ENCODE measurements at places on chromosomes 1 and 21.

DNA sequence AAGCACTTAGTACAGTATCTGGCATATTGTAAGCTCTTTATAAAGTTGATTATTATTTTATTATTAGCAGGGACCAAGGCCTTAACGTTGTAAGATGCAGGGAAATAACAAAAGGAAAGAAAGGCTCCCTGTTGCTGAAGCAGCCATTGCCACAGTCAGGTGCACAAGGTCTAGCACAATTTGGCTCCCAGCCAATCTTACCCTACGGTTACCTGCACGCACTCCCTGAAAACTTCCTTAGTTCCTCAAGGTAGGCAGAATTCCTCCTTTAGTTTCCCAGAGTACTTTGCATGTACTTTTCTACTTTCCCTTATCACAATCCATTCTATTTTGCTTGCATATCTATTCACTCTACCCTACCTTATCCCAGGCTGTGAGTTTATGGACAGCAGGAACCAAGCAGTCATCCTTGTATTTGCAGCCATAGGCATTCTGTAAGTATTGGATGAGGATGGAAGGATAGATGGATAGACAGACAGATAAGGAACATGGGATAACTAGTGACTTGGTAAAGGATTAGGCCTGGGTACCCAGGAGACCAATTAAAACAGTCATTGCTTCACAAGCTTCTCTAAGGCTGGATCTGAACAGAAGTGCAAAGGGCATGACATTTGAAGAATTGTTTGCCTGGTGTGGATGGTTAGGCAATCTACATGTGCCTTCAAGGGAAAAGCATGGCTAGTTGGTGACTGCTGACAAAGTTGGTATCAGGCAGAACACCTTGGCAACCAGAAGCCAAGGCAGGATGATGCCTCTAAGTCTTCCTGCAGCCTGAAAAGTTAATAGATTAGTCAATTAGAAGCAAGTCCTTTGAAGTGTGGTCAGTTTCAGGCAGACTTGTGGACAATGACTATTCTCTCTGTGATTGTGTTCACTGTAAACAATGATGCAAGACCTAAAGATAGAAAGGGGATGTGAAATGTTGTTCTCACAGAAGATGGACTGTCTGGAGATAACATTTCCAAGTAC, 20.8 kb upstream of the JAK1 start:
- DNase-seq = no peak

DNA sequence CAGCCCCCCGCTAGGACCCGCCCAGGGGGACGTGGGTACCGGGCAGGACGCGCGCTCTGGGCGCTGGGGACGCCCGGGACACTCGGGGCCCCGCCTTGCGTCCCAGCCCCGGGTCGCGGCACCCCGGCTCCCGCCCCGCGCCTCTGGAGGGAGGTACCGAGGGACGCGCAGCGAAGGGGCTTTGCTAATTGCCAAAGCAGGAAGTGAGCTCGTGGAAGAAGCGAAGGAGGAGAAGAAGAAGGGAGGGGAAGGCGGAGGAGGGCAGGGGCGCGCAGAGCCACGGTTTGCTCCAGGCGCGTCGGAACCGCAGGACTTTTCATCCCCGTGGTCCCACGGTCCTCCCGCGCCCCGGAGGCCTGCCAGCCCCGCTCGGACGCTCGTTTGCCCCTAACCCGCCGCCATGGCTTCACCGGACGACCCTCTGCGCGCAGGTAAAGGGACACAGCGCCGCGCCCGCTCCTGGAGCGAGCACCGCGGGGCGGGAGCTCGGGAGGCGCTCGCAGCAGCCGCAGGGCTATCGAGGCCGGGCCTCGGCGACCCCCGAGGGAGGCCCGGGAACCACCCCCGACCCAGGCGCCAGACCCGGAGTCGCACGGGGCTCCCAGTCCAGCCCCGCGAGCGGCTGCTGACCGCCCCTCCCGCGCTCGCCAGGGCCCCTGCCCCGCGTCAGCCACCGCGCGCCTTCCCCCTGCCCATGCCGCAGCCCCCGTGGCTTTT, 1.3 kb downstream of the EDARADD start:
- DNase-seq = peak; percentile 24

DNA sequence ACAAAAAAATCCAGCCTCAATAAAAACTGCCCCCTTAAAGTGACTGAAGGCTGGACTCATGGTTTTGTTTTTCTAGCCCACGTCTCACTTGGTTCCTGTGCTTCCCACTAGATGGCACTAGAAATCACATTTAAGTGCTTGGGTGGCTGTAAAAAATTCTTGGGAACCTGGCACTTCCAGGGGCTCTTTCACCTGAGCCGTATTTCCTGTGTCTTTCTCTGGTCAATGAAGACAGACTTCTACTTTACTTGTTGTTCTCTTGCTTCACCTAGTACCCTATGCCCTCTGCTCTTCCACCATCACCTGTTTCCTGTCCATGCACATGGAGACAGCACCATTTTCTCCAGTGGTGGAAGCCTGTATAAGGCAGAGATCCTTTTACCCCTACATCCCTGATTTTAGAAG, 20.0 kb downstream of the METTL13 start:
- no peak for DNase-seq

- peak; percentile 79 for DNase-seq
Observed at GRCh38 chr1:2548068-2548589, 8.0 kb upstream of the TNFRSF14 start.

DNA sequence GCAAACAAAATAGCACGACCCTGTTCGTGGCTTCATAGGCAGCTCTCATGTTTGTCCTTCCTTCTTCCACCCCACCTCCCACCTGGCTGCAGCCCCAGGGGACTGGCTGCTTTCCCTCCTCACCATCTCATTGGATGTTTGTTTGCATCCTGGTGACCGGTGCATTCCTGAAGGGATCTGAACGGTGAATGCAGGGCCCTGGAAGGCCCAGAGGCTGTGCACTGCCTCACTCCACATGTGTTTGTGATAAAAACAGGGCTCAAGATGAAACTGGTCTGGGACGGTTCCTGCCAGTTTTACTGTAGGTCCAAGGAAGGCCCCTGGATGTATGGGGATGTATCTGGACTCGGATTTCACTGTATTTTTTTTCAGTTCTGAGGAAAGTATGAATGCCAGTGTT, 42.8 kb downstream of the CNN3 start:
- DNase-seq = no peak

- DNase-seq = no peak
Observed at GRCh38 chr1:19374083-19374801, 62.1 kb downstream of the SLC66A1 start.

GRCh38 chr1:245748240-245748639, 593.5 kb downstream of the KIF26B start:
- no peak for DNase-seq

- no peak for DNase-seq
Observed at GRCh38 chr1:229986737-229987337, 80.2 kb upstream of the GALNT2 start.

GRCh38 chr21:43312751-43313169, 114.2 kb downstream of the SIK1 start:
- no peak for DNase-seq

GRCh38 chr1:186819563-186819962, 9.2 kb upstream of the PLA2G4A start:
- DNase-seq = no peak

DNA sequence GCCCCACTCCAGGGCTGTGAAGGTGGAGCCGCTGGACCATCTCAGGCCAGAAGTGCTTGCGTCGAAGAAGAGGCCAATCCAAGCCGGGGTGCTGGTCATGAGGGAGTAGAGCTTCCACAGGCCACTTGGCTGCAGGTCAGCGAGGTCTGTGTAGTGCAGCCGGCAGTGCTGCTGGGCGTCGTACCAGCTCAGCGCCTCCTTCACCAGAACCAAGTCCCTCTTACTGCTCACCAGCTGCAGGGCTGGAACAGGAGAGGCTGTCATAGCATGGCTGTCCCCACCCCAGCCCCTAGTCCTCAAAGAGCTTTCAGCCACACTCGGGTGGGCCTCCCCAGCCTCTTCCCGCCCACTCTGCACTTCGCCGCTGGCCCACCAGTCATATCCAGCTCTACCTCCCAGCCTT, 2.2 kb downstream of the CLEC20A start:
- DNase-seq = no peak

DNA sequence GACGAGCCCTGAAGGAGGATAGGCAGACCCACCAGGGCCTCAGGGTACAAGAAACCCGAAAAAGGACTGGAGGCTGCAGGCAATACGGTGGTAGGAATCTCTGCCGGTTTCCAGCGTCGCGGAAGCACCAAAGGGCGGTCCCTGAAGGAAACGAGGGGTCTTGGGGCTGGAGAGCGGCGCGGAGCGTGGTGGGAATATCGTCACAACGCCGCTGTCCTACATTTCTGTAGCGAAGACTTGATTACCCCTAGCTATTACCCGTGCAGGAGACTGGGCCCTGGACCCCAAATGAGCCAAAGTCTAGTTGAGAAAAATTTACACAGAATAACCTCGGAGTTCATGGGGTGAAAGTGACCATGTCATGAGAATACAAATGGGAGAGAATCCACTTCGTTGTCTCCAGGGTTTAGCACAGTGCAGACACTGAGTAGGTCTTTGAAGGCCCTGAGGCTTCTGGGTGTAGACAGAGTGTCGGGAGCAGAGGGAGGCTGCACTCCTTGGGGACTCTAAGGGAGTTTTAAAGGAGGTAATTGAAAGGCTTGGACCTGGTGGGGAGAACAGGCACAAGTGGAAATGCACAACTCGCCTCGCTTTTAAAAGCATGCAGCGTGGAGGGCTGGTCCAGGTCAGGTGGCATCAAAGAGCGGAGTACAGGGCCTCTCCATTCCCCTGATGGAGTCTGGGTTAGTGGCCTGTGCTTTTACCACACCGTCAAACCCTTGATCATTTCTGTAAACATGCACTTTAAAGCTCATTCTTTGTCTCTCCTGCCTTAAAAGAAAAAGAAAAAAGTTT, 1.5 kb downstream of the ATP1A1 start:
- no peak for DNase-seq

DNA sequence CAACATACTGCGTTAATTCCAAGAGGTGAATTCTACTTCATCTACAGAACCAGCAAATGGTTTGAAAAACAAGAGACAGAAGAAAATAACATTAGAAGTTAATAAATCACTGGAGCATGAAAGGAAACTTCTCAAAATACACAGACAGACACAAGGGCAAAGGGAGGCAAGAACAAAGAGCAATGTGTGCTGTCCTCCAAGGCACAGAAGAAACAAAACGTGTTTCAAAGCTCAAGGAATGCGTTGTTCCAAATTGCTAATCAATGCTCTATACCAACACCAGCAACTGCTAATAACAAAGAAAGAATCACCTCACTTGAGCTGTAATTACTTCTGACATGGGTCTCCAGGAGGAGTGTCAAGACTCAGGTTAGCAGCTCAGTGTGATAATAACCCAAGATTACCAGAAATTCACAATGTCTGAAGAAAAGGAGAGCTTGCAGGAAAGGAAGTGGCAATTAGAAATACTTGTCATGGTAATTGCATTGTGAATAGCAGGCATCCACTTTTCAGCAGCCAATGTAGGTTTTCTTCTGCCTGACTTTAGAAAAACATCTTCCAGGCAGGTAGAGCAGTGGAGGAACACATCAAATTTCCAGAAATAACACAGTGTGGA, 175.4 kb downstream of the SEC16B start:
- no peak for DNase-seq

DNA sequence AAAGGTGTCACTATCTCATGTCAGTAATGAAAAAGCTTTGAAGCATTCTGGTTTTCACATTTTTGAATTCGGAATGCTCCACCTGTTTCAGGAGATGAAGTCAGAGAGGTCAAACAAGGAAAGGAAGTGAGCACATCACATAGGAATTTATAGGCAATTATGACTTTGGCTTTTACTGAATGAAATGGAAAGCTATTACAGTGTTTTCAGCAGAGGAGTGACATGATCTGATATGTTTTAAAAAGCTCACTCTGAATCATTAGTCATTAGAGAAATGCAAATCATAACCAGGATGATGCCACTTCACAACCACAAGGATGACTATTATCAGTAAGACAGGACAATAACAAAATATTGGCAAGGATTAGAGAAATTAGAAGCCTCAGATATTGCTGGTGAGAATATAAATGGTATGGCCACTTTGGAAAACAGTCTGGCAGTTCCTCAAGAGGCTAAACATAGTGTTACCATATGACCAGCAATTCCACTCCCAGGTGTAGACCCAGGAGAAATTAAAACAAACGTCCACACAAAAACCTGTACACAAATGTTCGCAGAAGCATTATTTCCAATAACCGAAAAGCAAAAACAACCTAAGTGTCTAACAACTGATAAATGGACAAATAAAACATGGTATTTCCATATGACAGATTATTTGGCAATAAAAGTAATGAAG, 7.5 kb downstream of the TAF1A start:
- no peak for DNase-seq

DNA sequence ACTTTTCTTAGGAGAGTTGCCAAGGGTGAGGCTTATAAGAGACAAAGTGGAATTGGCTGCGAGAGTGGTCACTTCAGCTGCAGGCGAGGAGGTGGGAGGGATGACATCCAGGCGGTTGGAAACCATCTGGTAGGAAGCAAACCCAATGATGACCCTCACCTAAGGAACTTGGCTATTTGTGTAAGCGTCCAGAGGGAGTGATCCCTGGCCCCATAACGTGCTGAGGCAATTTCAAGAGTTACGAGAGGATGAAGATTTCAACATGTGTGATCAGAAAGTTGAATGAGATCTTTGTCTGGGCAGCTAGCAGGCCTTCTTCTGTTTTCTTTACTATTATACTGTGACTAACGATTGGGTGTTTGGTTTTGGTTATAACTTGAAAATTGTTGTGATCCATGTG, 102.7 kb upstream of the VANGL1 start:
- no peak for DNase-seq
